Cortex of kidney (tissue), 1 donor: ENCODE measurements at places on chromosomes 11 and 22.

- DNase-seq: no peak
These were observed 29.8 kb upstream of the TTLL12 start for GRCh38 chr22:43216738-43217137.

DNA sequence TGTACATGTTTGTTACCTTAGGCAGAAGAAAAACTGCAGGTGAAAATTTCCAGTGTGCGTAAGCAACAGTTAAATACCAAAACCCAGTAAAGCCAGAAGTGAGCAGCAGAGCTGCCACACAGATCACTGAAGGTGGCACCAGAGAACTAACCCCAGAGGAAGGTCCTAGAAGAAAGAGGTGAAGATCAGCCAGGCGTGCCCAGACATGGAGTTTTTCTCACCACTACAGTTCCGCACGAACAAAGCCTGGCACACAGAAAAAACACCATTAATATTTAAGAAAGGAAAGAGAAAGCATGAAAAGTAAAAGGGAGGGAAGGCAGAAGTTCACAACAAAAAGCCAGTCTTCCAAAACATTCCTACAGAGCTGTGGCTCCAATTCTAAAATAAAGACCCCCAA, 60.7 kb downstream of the STK33 start:
- no peak for DNase-seq

GRCh38 chr11:61516191-61516590, 7.6 kb downstream of the LRRC10B start:
- no peak for DNase-seq

GRCh38 chr11:72828692-72829101, 14.5 kb downstream of the ATG16L2 start:
- DNase-seq: no peak

DNA sequence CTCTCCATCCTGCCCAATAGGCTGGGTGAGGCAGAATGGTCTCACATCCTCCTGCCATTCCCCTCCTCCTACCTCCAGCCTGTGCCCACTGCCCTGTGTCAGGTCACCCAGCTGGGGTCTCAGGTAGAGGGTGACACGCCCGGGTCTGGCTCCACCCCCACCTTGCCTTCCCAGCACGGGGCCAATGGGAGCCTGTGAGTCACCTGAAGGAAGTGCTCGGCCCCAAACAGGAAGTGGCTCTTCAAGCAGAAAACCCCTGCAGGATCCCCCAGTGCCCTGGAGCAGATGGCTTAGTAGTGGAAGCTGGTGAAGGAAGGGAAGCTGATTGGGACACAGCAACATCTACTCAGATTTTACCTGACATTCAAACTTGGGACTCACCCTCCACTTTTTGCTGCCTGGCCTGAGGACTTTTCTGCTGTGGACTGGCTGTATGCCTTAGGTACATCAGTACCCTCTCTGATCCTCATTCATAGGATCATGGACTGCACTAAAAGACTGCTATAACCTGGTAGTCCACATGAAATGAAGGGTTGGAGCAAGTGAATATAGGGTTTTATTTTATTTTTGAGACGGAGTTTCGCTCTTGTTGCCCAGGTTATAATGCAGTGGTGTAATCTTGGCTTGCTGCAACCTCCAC, 33.4 kb downstream of the GDPD5 start:
- DNase-seq: no peak

DNA sequence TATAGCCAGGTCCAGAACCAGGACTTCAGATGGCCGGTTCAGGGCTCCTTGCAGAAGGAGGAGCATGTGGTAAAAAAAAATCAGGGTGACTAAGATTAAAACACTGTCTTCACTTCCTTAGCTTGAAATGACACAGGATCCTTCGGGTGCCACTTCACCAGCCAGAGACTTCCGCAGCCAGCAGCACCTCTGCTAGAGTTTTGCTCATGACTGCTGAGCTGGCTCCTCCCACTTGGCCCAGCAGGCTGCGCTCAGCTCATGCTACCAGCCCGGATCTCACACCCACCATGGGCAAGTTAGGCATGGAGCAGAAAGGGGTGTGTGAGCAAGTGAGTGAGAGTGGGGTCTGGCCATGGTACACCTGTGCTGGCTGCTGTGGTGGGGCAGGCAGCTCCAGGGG, 6.6 kb upstream of the MS4A18 start:
- DNase-seq: no peak

- no peak for DNase-seq
These were observed 16.6 kb downstream of the TST start for GRCh38 chr22:37002633-37003032.

GRCh38 chr11:78607696-78608095, 33.0 kb upstream of the NARS2 start:
- DNase-seq: no peak
